Stimulated activated CD4-positive, alpha-beta T cell treated with anti-CD3 and anti-CD28 coated beads, Interleukin-1b, Interleukin-23, amount 100 ng/mL, for 24 hours (primary cell): ENCODE measurements at places on chromosomes 7 and 10.
A peak's percentile ranks its signal among the peaks of the same experiment; 100 is the strongest.

- DNase-seq, result no peak
Observed at GRCh38 chr7:64892666-64893309, 10.3 kb upstream of the ZNF273 start.

DNA sequence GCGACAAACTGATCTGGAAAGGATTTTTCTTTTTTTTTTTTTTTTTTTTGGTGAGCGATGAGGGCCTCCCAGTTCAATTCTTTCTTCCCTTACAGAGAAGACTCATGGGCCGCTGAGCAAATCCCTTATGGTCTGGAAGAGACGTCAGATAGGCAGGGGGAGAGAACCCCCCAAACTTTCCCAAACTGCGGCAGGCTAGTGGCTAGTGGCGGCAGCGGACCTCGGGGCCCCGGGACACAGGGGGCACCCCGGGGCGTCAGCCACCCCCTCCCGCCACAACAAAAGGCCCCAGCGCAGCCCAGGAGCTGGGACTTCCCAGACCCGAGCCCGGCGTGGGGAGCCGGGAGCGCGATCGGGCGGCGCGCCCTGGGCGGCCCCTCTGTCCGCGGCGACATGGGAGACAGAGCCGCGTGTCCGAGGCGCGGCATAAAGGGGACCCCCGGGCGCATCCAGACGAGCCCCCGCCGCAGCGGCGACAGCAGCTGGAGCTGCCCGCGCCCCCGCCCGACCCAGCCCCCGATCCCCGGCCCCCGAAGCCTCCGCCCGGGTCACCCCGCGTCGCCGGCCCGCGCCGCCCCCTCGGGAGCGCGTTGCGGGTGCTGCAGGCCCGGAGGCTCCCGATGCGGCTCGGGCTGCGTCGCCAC is 755 bp downstream of the FAM171A1 start:
- no peak for DNase-seq

- DNase-seq, result no peak
Observed at GRCh38 chr7:108104324-108104723, 25.8 kb downstream of the LAMB4 start.

DNA sequence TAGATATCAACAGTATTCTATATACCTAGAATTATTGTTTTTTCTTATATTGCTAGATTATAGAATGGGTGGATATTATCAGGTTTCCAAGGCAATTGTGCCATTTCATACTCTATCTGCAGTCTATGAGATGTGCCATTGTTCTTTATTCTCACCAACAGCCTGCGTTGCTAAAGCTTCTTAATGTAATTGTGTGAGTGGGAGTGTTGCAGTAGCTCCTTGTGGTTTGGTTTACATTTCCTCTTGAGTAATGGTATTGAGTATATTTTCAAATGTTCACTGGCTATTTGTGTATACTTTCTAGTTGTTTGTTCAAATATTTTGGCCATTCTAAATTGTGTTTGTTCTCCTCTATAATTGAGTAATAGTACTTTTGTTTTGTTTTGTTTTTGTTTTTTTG is 199.2 kb downstream of the TFEC start:
- no peak for DNase-seq

GRCh38 chr10:96275685-96276418 is 4.5 kb upstream of the BLNK start:
- no peak for DNase-seq

DNA sequence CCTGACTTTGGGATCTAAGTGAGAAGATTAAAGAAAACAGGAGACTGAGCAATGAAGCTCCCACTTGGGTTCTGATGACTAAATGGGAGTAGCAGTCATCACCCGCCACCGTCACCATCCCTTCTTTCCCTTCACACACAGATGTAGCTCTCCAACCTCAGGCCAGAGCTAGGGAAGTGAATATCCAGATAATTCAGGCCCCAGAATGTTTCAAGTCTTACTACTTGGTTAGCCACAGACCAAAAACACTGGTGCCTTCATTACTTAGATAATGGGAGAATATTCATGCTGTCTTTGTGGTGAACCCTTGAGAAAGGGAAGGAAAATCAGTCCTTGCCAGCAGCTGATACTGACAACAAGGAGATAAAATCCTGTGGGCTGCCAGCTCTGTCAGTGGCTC is 100.7 kb downstream of the OSBPL3 start:
- no peak for DNase-seq

DNA sequence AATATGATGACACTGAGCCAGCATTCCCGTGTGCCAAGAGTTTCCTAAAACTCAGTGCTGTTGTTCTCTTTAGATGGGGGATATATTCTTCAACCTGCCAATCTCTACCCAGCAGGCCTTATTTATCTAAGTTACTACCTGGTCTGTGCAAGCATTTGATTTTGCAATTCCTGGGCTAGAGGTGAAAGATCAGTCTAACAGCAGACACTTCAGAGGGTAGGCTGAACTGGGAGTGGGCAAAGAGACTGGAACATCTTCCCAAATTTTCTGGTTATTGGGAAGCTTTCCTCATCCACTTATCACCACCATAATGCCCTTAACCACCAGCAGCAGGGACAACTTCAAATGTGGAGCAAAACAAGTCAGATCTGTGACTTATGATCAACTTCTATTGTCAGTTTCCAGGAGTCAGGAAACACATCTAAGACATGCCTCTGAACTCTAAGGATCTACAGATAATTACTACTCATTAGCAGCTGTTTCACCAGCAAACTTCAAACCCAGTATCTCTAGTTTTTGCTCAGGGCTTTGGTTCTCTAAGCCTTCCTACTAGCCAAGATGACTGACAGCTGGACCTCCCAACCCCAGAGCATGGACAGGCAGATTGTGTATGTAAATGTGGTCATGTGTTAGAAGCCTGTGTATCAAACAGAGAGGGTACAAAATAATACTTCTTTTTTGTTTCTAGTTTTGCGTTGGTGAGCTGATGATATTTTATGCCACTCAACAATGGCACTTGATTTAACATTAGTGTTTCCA is 1.0 kb downstream of the ASAH2 start:
- no peak for DNase-seq

DNA sequence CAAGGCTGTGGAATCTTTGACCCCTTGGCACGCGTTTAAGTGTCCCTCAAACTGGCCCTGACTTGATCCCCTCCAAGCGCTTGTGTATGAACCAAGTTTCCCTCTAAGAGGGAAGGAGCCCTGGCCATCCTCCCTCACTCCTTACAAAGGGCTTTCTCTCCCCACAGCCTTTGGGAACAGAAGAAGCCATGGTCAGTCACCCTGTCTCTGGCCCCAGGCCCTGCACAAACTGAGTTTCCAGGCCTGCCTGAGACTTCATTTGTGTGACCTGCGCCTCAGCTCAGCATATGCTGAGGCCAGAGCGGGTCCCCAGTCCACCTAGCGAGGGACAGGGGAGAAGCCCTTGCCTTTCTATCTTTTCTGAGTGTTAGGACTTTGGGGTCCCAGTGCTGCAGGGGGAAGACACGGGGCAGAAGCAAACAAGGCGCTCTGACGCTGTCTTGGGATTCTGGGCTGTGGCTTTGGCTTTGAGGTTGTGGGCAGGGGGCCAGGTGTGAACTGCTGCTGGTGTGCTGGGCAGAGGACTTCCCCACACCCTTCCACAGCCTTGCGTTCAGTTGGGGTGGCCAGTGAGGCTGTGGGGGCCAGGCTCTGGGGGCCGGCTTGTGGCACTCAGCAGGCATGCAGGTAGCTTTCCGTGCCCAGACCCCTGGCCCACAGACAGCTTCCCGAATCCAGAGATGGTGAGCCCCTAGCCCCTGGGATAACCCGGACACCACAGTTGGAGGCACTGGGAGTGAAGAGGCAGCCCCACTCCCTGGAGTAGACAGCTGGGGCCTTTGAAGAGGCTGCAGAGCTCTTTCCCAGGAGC is 1.5 kb downstream of the RET start:
- no peak for DNase-seq

GRCh38 chr7:69692611-69693010 is 94.3 kb downstream of the AUTS2 start:
- no peak for DNase-seq

- no peak for DNase-seq
Observed at GRCh38 chr10:89301232-89301631, 614 bp upstream of the IFIT2 start.

DNA sequence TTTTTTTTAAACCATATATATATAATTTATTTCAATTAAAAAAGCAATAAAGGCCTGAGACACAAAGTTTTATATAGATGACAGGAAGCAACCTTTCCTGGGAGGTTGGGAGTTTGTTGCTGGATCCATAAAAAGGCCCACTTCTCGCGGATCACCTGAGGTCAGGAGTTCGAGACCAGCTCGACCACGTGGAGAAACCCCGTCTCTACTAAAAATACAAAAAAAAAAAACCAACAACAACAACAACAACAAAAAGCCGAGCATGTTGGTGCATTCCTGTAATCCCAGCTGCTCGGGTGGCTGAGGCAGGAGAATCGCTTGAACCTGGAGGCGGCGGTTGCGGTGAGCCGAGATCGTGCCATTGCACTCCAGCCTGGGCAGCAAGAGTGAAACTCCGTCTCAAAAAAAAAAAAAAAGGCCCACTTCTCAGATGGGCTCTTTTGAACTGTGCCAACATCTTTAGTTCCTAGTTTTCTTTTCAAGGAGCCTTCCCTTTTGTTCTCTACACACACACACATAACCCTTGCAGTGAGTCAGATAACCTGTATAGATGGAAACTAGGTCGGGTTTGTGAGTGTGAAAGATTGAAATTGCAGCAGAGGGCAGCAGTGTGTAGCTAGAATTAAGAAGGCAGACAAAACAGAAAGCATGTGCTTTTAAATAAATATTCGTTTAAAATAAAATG is 1.2 kb upstream of the SMNDC1 start:
- DNase-seq, result peak; percentile 38

GRCh38 chr7:40470091-40470592 is 335.3 kb downstream of the SUGCT start:
- no peak for DNase-seq

DNA sequence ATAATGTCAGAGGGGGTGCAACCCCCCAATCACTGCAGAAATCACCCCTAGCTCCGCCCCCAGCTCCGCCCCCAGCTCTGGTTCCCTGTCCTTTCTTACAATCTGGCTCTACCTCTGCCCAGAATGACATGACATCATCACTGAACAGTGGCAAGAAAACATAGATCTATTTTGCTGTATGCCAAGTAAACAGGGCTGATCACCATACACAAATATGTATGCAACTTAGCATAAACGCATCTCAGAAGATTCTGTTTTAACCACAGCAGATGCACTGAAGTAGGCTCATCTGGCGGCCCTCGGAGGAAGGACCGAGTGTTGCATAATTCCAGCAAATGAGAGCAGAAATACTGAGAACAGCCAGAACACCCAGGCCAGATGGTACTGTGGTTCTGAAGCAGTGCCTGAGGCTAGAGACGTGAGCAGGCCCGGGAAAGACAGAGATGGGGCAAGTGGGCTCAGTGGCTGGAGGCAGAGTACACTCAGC is 293.3 kb upstream of the KLF14 start:
- no peak for DNase-seq

- DNase-seq, result no peak
Observed at GRCh38 chr10:63114031-63114814, 18.9 kb upstream of the NRBF2 start.

DNA sequence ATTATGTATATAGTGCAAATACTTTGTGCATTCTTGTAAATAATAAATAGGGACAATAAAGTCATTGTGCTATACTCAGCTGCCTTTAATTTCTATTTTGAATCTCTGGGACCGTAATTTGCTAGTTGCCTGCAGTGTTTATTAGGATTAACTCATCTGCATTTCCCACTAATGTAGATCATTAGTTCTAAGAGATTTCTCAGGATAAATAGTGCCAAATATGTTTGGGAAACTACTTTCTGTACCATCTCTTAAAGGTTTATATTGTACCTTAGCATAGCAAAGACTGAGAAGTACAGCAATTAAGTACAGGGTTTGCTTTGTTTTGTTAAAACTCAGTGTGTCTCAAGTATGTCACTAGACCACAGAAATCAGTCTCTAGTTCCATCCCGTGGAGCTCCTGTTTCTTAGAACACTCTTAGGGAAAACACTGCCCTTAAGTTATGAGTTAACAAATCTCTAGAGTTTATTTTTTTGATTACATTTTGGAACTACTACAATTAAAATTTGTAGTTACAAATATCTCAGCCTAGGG is 26.0 kb downstream of the ADD3 start:
- no peak for DNase-seq

DNA sequence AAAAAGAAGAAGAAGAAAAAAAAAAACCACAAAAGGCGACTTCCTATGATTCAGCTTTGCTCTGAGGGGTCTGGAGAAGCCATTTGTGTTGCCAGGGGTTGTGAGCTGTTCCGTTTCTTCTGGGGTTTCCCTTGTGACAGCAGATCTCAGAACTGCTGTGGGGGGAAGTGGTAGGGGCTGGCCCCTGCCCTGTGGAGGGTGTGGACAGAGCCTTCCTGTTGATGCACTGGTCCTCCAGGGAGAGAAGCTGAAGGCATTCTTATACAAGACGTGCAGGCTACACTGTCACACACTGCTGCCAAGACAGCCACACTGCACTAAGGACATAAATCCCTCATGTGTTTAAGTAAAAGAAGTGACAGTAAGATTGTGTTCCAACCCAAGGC is 17.3 kb upstream of the CSGALNACT2 start:
- DNase-seq, result no peak

- DNase-seq, result no peak
Observed at GRCh38 chr10:51892965-51893658, 193.7 kb upstream of the CSTF2T start.

- no peak for DNase-seq
Observed at GRCh38 chr10:62373995-62374861, at the start of gene ZNF365. Gene ZNF365, plus strand, starts transcription at chr10:62374369. Its CDS starts 1,825 bp downstream, at chr10:62376194.
